ENCODE measurements at places on chromosomes 7 and 10.

- DNase-seq = no peak
Observed at GRCh38 chr10:96073722-96074121, 30.3 kb downstream of the CCNJ start.

GRCh38 chr7:30920584-30921539 is 9.2 kb downstream of the AQP1 start:
- DNase-seq = no peak

- DNase-seq = no peak
Observed at GRCh38 chr7:136441835-136442234, 426.6 kb upstream of the CHRM2 start.

DNA sequence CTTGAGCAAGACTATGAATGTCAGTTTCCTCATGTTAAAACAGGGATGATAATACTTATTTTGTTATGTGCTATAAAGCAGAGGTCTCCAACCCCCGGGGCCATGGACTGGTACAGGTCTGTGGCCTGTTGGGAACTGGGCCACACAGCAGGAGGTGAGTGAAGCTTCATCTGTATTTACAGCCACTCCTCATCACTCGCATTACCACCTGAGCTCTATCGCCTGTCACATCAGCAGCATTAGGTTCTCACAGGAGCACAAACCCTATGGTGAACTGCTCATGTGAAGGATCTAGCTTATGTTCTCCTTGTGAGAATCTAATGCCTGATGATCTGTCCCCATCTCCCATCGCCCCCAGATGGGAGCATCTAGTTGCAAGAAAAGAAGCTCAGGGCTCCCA is 365.3 kb upstream of the SMIM30 start:
- DNase-seq = no peak

- DNase-seq = no peak
Observed at GRCh38 chr7:158945519-158945918, 89.2 kb downstream of the DYNC2I1 start.

DNA sequence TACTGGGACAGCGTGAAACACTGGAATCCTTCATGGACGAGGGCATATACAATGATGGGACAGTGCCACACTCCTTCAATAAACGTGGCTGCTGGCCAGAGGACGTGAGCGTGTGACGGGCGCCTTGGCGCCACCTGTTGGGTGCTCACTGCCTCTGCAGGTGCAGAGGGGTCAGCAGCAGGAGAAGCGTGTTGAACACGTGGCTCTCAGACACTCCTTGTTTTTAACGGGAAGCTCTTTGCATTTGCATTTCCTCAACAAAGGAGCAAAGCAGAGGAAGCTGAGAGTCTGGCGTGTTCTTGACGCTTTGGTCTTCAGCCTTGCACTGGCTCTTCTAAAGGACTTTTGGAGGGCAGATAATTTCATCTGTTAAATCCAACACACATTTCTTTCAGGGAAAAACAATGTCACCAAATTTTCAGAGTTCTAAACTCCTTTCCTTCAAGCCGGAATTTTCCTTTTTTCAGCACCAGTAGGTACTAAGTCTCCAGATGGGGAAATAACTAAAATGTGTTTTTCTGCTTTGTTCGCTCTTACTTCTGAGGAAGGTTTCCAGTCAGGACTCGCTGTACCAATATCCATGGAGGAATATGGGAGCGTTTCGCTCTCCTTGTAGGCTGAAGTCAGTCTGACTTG is 2.9 kb upstream of the GET4 start:
- DNase-seq = peak; percentile 16

DNA sequence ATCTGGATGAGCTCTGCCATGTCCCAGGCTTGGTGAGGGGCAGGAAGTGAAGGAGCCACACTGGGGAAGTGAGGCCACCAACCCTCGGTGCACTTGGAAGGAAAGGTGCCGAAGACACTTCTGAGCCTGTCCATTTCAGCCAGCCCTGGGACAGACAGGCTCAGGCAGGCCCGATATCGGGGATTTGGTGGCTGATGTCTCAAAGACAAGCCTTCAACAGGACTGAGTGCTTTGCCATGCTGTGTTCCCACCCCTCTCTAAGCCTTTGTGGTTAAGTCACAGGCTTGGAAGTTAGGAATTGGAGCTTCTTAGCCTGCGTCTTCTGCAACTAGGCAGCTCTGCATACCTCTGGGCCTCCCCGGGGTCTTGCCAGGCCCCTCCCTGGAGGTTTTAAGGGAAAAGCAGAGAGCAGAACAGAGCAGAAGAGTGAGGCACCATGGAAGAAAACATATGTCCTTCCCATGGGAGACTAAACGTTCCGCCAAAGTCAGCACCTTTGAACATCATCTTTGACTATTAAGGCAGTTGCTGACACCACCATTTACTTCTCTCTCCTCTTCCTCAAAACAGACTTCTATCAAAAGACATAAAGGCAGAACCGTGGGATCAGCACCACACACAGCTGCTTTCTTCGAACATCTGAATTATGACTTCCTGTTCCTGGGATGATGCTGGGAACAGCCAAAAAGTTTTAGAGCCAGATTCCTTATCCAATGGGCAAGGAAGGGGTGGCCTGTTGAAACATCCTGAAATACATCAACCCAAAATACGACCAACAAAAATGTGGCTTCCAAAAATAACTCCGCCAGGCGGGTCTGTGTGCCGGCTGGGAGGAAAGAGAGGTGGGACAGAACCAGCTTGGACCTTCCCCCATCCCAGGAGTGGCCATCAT is 71.8 kb downstream of the AFAP1L2 start:
- DNase-seq = no peak

DNA sequence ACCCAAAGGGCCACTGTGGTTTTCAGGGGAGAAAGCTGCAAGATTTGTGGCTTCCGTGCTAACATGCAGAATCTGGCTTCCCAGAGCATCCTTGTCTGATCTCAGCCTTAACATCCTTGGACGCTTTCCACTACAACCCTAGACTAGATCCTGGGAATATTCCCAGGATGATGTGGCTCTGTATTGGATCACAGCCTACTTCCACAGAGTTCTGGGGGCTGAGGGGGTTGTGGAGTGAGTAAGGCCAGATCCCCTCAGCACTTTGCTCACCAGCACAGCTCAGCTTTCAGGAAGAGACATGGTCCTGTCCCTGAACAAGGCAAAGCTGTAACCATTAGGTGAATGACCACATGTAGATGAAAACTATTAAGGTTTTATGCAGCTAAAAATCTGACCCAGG is 241.3 kb upstream of the MYO3A start:
- no peak for DNase-seq

DNA sequence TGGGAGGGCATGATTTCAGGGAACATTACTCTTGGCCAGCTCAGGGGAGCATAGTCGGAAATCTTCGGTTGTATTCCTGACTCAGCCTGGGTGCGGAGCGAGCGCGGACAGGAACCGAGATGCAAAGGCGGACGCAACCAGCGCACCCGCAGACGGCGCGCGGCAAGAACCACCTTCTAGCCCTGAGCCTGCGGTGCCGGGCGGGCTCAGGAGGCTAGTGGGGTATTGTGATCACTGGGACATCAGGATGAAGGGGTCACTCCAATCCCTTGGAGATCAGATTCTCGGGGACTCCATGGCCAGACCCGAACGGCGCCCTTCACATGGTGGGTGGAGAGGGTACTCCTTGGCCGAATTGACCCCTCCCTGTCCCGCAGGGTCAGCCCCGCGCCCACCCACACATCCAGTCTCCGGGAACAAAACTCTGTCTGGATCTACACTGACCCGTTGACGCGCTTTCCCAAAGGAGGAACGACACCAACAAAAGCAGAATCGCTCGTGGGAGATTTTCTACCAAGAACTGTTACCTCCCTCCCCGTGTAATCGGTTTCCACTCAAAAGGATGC is 730.5 kb downstream of the ZWINT start:
- DNase-seq = no peak

DNA sequence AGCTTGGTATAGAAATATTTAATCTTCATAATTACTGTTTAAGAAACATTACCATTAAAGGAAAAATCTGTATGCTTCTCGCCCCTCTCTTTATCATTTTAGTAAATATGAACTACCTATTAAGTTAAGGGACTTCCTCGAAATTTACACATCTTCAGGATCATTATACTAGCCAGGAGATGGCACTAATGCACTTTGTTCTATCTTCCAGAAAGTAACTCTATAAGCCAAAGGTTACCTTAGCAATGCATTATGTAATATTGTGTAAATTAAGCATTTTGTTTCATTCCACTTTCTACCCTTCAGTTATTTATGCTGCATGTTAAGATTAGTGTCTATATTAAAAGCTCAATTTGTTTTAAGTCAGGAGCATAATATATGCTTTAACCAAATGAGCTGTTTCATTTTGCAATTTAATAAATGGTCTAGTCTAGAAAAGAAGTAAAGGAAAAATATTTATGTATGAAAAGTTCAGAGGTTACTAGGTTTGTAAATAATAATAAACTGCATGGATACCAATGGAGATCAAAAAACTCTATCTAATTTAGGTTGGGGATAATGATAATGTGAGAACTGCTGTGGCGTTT is 128.5 kb downstream of the ANKRD7 start:
- DNase-seq = no peak

DNA sequence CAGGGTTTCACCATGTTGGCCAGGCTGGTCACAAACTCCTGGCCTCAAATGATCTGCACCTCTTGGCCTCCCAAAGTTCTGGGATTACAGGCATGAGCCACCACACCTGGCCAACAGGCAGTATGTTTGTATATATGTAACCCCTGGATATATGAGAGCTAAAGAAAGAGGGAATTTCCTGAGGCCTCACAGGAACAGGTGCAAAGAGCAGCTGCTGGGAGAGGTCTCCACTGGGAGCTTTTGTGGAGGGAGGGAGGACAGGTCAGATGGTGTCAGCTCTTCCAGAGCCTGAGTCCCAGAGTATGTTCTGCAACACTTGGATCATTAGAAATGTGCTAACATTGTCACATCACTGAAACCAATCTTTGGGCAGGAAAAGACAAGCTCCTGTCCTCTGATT is 110.1 kb upstream of the KIF5B start:
- DNase-seq = no peak

DNA sequence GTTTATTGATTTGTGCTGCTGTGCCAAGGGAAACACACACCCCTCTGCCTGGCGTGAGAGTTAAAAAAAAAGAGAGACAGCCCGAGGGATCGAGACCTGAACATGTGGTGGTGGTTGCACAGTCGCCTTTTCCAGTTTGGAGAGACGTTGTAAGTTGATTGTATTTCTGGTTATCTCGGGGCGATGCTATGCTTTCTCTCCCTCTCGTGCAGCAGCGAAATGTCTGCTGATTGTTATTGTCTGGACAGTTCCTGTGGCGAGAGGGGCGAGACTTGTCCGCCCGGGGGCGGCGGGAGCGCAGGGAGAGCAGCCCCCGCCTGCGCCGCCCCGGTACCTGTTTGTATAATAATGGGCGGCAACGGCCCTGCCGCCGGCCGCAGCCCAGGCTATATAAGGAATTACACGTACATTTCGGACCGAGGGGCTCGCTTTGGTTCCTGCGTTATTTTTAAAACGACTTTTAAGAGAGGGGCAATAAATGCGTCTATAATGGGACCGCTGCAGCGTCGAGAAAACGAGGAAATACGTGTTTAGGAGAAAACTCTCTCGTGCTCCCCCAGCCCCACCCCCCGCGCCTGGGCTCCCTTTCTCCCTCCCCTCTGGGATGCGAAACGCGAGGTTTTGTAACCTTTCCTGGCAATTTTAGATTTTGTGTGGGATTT is 1.7 kb downstream of the ZEB1 start:
- DNase-seq = no peak

- no peak for DNase-seq
Observed at GRCh38 chr10:125222515-125223308, 62.3 kb upstream of the CTBP2 start.

DNA sequence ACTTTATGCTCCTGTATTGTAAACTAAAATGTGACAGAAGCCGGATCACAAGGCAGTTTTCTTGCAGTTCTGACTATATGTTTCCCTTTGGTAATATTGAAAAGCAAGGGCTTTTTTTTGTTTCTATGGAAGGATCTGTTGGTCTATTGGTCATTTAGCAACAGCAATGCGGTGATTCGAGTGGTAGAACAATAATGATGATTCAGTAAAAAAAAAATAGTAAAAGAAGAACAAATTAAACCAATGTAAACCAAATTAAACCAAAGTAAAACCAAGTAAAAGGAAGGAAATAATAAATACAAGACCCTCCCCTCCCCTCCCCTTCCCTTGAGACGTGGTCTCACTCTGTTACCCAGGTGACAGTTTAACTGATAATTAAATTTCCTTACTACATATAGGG is 17.8 kb upstream of the CCNY start:
- no peak for DNase-seq

DNA sequence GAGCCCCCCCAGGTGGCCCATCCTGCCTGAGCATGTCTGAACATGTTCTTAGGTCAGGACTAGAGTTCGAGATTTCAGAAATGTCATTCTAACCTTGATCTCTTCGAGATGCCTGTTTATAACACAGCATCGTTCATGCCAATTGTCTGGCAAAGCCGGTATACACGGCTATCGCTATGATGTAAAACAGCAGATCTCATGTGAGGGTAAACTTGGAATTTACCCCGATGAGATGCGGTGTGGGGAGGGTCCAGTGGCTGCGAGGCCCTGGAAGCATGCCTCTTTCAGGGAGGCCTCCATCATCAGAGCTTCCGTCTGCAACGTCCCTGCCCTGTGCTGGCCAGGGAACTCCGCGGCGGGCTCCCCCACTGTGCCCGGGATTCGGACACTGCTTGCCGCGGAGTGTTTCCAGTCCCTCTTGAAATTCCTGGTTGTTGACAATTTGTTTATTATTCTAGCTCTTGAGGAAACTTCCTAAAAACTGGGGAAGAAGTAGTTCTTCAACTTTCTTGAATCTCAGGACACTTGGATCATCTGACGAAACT is 168.6 kb upstream of the RHEB start:
- no peak for DNase-seq

DNA sequence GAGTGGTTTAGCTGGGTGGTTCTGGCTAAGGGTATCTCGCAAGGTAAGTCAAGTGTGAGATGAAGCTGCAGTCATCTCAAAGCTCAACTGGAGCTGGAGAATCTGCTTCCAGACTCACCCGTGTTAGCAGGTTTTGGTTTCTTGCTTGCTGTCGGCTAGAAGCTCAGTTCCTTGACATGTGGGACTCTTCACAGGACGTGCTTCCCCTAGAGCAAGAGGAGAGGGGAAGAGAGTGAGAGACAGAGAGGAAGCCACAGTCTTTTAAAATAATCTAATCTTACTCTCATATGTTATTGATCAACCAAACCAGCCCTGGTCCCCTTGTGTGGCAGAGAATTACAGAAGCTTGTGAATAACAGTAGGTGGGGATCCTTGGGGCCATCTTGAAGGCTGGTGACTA is 199.5 kb downstream of the REEP3 start:
- no peak for DNase-seq

GRCh38 chr7:16753932-16754855 is 639 bp downstream of the TSPAN13 start:
- DNase-seq = no peak

Data from stimulated activated CD8-positive, alpha-beta memory T cell treated with anti-CD3 and anti-CD28 coated beads, Interleukin-4, amount 100 ng/mL, for 1 hour (primary cell).